CD8-positive, alpha-beta memory T cell (primary cell): ENCODE measurements at places on chromosomes 3 and 15. TPM values are rescaled to one million over a fixed set of nuclear protein-coding genes. Genes with fewer than 3 reads are reported as not detected.

Gene PIAS1
- 25.5 TPM for total RNA-seq

Gene WNT5A
- total RNA-seq: not detected

Gene CEP19
- 7.4 TPM for total RNA-seq

Gene GPR160
- total RNA-seq: 2.9 TPM

Gene MAP2K5
- 21.4 TPM for total RNA-seq

Gene ACSBG1
- not detected for total RNA-seq

DNA sequence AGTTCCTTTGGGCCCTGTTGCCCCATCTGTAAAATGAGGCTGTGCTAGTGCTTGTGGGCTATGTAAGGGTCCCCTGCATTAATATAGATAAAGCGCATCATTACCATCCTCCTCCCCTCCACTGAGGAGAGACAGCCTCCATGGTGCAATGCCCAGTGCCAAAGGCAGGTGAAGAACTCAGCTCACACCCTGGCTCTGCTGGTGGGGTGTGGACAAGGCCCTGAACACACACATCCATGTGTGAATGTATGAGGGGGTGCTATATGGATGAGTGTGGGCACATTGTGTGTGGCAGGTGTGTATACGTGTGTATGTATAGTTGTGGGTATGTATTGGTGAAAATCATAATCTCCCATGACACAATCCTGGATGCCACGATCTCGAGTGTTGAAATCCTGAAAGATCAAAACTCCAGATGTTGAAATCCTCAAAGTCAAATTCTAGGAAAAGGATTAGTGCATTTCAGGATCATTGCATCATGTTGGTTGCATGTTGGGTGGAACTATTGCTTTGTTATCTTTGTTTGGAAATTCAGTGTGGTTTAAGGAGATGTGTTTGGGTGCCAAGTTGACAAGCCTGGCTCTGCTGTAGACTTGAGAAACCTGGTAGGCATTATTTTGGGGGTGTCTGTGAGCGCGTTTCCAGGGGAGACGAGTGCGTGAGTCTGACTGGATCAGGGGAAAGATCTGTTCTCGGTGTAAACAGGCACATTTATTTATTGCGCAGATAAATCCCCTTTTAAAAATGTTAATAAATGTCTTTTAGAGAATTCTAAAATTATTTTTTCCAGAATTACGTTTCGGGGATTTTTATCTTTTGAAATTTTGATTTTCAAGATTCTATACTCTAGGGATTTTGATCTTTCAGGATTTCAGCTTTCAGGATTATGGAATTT, 42.0 kb upstream of the SEC61A1 start:
- DNase-seq: no peak
- no peak overlapping the region for H3K4me3 ChIP-seq
- peaks cover 4% of the 10 kb centered on the region for H3K27me3 ChIP-seq
- no peaks in the 10 kb centered on the region for H3K36me3 ChIP-seq

DNA sequence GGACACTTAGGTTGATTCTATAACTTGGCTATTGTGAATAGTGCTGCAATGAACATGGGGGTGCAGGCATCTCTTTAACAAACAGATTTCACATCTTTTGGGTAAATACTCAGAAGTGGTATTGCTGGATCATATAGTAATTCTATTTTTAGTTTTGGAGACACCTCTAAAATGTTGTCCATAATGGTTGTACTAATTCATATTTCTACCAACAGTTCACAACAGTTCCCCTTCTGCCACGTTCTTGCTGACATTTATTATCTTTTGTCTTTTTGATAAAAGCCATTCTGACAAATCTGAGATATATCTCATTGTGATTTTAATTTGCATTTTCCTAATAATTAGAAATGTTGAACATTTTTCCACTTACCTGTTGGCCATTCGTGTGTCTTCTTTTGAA, 19.5 kb downstream of the CX3CR1 start:
- H3K27me3 ChIP-seq: no peaks in the 10 kb centered on the region
- H3K27ac ChIP-seq: no peak overlapping the region
- no peaks in the 10 kb centered on the region for H3K36me3 ChIP-seq
- H3K4me1 ChIP-seq: peaks cover 37% of the 10 kb centered on the region

GRCh38 chr15:57090496-57090859, 172.0 kb downstream of the TCF12 start:
- H3K27ac ChIP-seq: no peak overlapping the region
- no peak overlapping the region for H3K4me3 ChIP-seq
- DNase-seq: no peak

GRCh38 chr3:46082021-46082420, 54.7 kb upstream of the XCR1 start:
- no peak for DNase-seq
- no peak overlapping the region for H3K4me3 ChIP-seq

DNA sequence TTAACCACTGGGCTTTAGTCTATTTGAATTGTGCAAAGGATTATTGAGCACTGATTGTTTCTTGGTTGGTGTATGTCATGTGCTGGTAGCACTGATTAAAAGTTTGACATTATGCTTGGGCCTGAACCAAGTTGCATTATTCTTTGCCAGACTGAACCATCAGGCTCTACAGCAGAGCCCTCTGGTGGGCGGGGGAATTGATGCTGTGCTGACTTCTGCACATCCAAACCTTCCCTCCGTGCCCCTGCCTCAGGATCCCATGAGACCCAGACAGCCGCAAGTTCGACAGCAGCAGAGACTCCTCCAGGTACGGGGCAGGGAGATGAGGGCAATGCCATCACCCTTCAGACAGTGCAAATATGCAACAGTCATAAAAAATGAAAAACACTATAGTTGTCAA, 28.4 kb upstream of the P2RY12 start:
- H3K4me1 ChIP-seq: no peaks in the 10 kb centered on the region
- no peaks in the 10 kb centered on the region for H3K27me3 ChIP-seq
- no peak for DNase-seq
- no peaks in the 10 kb centered on the region for H3K36me3 ChIP-seq

- peaks cover 26% of the 10 kb centered on the region for H3K4me1 ChIP-seq
- H3K27me3 ChIP-seq: no peaks in the 10 kb centered on the region
- H3K4me3 ChIP-seq: no peak overlapping the region
These were observed 3.6 kb upstream of the STARD5 start for GRCh38 chr15:81327516-81327915.

DNA sequence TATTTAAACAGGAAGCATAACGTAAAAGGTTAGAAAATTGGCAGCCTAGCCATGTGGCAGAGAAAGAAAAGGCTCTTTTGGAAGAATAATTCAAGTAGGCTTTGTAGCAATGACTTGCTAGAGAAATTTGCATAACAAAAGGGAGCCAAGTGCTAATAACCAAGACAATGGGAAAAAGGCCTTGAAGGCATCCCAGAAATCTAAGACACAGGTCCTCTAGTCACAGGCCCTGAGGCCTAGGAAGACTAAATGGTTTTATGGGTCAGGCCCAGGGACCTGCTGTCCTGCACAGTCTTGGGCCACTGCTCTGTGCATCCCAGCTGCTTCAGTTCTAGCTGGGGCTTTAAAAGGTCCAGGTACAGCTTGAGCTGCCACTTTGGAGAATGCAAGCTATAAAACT, 78.5 kb downstream of the FGF7 start:
- no peaks in the 10 kb centered on the region for H3K27me3 ChIP-seq
- H3K27ac ChIP-seq: no peak overlapping the region
- H3K4me3 ChIP-seq: no peak overlapping the region
- no peaks in the 10 kb centered on the region for H3K4me1 ChIP-seq

- no peaks in the 10 kb centered on the region for H3K27me3 ChIP-seq
- peak overlapping the region; percentile 21 for H3K4me3 ChIP-seq
- H3K36me3 ChIP-seq: no peaks in the 10 kb centered on the region
- H3K27ac ChIP-seq: no peak overlapping the region
These were observed 132.5 kb downstream of the FOXP1 start for GRCh38 chr3:71451060-71451459.

DNA sequence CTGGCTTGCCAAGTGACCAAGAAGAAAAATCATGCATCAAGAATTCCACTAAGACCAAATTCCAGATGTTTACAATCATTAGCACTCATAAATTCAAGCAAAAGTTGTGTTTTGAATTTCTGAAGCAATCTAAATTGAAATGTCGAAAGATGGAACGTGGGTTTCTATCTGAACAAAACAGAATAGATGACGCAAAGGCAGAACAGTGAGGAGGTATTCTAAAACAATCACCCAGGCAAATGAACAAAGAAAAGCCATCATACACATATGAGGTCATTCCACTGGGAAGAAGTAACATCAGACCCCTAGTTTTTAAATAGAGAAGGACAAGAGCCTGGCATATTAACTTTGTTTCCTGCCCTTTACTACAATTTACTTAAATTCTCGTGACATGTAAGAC, 58.0 kb downstream of the MCF2L2 start:
- no peaks in the 10 kb centered on the region for H3K27me3 ChIP-seq
- H3K4me1 ChIP-seq: no peaks in the 10 kb centered on the region
- no peaks in the 10 kb centered on the region for H3K36me3 ChIP-seq
- no peak overlapping the region for H3K4me3 ChIP-seq
- H3K27ac ChIP-seq: no peak overlapping the region

GRCh38 chr15:71249986-71250385, 134.7 kb downstream of the THSD4 start:
- H3K4me1 ChIP-seq: no peaks in the 10 kb centered on the region
- H3K36me3 ChIP-seq: no peaks in the 10 kb centered on the region
- no peak overlapping the region for H3K27ac ChIP-seq
- DNase-seq: no peak

DNA sequence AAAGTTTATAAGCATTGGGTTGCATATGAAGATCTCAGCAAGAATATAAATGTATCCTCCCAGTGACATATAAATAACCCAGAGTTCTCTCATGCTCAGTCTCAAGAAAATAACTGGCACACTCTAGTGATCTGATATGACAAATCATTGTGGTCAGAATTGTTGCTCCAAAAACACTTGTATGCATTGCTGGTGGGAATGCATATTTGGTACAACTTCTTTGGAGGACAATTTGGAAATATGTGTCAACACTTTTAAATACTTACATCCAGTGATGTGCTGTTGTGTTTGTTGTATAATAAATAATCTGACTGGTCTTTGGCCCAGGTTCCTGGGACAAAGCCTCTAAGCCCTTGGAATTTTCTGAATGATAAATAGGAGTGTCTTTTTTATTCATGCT, 66.7 kb upstream of the STT3B start:
- H3K4me3 ChIP-seq: no peak overlapping the region
- no peaks in the 10 kb centered on the region for H3K27me3 ChIP-seq
- peaks cover 55% of the 10 kb centered on the region for H3K4me1 ChIP-seq

GRCh38 chr3:30170681-30171438, 435.5 kb upstream of the TGFBR2 start:
- no peak overlapping the region for H3K27ac ChIP-seq
- DNase-seq: no peak
- H3K4me1 ChIP-seq: no peaks in the 10 kb centered on the region
- H3K27me3 ChIP-seq: no peaks in the 10 kb centered on the region

DNA sequence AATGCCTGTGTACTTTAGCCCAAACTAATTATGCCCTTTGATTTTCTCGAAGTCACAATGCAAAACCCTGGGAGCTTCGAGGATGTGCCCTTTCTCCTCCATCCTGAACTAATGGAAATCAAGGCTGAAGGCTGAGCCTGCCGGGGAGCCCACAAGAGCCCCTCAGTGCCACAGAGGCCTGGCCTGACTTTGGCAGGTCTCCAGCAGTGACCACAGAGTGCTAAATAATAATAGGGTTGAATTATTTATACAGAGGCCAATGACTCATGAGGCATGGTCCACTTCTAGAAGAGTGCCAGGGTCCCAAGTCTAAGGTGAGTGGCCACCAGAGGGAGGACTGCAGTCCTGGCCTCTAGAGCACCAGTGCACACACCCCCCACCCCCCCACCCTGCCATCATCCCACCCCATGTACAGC, 19.1 kb upstream of the GLCE start:
- H3K4me3 ChIP-seq: no peak overlapping the region
- no peak overlapping the region for H3K27ac ChIP-seq
- no peaks in the 10 kb centered on the region for H3K4me1 ChIP-seq
- no peak for DNase-seq
- no peaks in the 10 kb centered on the region for H3K36me3 ChIP-seq
- no peaks in the 10 kb centered on the region for H3K27me3 ChIP-seq

- peak; percentile 19 for DNase-seq
- H3K27me3 ChIP-seq: no peaks in the 10 kb centered on the region
- no peaks in the 10 kb centered on the region for H3K4me1 ChIP-seq
- no peak overlapping the region for H3K27ac ChIP-seq
- H3K36me3 ChIP-seq: no peaks in the 10 kb centered on the region
These were observed 89.3 kb upstream of the C2CD4B start for GRCh38 chr15:62254137-62254934.

DNA sequence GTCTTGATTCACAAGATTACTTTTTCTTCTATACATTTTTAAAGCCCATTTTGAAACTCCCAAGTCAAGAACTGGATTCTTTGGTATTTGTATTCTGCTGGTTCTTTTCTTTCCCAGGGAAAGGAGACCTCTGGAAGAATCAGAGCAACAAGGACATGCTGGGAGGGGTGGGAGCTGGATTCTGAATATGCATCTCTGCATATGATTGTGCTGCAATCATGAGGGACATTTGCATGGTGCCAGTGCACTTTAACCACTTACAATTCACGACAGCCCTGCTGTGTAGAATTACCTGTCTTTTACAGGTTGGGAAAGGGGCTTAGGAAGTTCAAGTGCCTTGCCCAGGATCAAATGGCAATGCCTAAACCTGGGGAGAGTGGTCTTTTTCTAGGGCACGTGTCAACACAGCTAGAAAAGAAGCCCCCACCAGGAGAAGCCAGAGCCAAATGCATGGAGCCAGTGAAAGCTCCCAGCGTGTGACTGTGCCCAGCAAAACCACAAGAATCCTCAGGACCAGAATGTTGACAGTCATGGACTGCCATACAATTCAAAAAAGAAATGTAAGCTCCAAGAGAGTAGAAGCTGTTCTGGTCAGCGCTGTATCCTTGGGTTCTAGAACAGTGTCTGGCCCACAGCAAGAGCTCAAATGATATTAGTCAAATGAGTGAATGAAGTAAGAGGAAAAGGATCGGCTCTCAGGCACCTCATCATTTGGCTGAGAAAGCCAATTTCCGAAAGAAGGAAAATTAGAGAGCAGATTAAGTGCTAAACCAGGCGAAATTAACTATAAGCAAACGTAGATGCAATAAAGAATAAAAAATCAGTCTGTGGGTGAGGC, 84.5 kb upstream of the MEF2A start:
- H3K4me3 ChIP-seq: no peak overlapping the region
- no peaks in the 10 kb centered on the region for H3K36me3 ChIP-seq
- no peaks in the 10 kb centered on the region for H3K27me3 ChIP-seq
- H3K4me1 ChIP-seq: peaks cover 28% of the 10 kb centered on the region
- H3K27ac ChIP-seq: no peak overlapping the region
- DNase-seq: no peak
